ENCODE measurements at places on chromosomes 1 and 21. TPM values are rescaled to one million over a fixed set of nuclear protein-coding genes. Genes with fewer than 3 reads are reported as not detected.

- H3K27ac ChIP-seq: no peak overlapping the region
- no peak overlapping the region for H3K4me3 ChIP-seq
- no peaks in the 10 kb centered on the region for H3K36me3 ChIP-seq
- H3K27me3 ChIP-seq: no peaks in the 10 kb centered on the region
- peaks cover 28% of the 10 kb centered on the region for H3K4me1 ChIP-seq
Observed at GRCh38 chr1:224851210-224851847, 78.1 kb upstream of the DNAH14 start.

GRCh38 chr1:205226868-205227583, 720 bp upstream of the TMCC2 start:
- H3K36me3 ChIP-seq: no peaks in the 10 kb centered on the region
- no peak for DNase-seq
- peak overlapping the region; percentile 45 for H3K4me3 ChIP-seq
- 0 out of 2 replicates have a peak overlapping the region, but pooled peaks have one; percentile 9 for H3K27ac ChIP-seq
- H3K4me1 ChIP-seq: peaks cover 30% of the 10 kb centered on the region

DNA sequence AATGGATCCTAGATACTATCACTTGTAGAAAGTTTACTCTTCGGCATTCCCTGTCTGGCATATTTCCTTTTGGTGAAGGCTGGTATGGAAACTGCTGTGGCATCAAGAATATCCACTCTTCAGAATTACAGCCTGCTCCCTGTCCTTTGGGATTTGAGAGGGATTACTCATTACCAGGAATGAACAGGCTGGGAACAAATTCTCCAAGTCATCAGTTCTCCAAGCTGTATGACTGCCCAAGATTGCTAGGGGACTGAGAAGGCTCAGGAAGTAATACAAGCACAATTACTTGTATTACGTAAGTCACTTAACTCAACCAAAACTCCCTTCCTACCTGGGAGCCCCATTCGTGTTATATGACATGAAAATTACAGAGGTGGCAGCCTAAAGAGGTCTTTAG, 49.6 kb downstream of the CD58 start:
- H3K4me3 ChIP-seq: no peak overlapping the region
- peaks cover 16% of the 10 kb centered on the region for H3K4me1 ChIP-seq
- peak overlapping the region; percentile 19 for H3K27ac ChIP-seq
- no peak for DNase-seq

- DNase-seq: no peak
- H3K4me3 ChIP-seq: no peak overlapping the region
- H3K36me3 ChIP-seq: no peaks in the 10 kb centered on the region
- peaks cover 34% of the 10 kb centered on the region for H3K4me1 ChIP-seq
Observed at GRCh38 chr1:89608319-89608983, 24.5 kb upstream of the LRRC8C start.

GRCh38 chr1:236997361-236997760, 6.9 kb downstream of the MT1HL1 start:
- no peak overlapping the region for H3K4me3 ChIP-seq
- no peaks in the 10 kb centered on the region for H3K36me3 ChIP-seq
- DNase-seq: no peak
- H3K27ac ChIP-seq: no peak overlapping the region
- H3K27me3 ChIP-seq: no peaks in the 10 kb centered on the region

GRCh38 chr1:161214369-161214768, 726 bp upstream of the FCER1G start:
- H3K4me3 ChIP-seq: no peak overlapping the region
- H3K27me3 ChIP-seq: no peaks in the 10 kb centered on the region
- H3K36me3 ChIP-seq: peaks cover 53% of the 10 kb centered on the region
- no peak overlapping the region for H3K27ac ChIP-seq

GRCh38 chr1:109807402-109807801, 43.7 kb upstream of the EPS8L3 start:
- no peak overlapping the region for H3K4me3 ChIP-seq
- peaks cover 35% of the 10 kb centered on the region for H3K4me1 ChIP-seq
- no peak overlapping the region for H3K27ac ChIP-seq
- no peaks in the 10 kb centered on the region for H3K36me3 ChIP-seq
- no peaks in the 10 kb centered on the region for H3K27me3 ChIP-seq
- no peak for DNase-seq

DNA sequence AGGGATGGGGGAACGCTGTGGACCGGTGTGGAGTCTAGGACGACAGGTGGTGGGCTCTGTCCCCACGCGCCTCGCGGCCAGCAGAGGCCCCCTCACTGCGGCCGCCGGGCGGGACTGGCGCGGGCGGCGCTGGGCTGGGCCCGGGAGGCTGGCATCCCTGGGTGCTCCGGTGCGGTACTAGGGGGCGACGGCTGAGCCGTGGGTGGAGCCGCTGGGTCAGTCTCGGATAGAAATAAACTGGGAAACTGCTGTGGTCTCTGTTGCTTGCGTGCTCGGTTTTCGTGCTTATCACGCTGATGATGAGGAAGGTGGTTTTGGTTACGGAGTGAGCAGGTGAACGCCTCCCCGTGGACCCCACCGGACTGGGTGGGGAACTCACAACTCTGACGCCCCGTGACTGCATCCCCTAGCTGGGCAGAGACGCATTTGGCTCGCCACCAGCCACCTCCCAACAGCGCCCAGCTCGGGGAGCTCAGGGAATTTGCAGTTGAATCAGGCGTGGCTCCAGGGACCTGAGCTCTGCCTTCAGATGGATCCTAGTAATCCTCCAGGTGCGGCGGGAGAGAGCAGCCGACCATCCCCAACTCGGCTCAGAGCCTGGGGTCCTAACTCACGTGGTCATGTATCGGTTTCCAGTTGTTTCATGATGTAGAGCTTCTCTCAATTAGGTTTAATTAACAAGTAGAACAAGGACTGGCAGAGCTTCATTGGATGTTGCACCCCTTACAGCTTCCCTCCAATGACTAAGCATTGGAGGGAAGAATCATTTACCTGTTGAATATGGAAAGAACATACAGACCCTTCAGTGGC, 32.1 kb downstream of the HSD17B7 start:
- no peak overlapping the region for H3K27ac ChIP-seq
- H3K4me1 ChIP-seq: peaks cover 14% of the 10 kb centered on the region
- H3K27me3 ChIP-seq: no peaks in the 10 kb centered on the region
- H3K36me3 ChIP-seq: no peaks in the 10 kb centered on the region

DNA sequence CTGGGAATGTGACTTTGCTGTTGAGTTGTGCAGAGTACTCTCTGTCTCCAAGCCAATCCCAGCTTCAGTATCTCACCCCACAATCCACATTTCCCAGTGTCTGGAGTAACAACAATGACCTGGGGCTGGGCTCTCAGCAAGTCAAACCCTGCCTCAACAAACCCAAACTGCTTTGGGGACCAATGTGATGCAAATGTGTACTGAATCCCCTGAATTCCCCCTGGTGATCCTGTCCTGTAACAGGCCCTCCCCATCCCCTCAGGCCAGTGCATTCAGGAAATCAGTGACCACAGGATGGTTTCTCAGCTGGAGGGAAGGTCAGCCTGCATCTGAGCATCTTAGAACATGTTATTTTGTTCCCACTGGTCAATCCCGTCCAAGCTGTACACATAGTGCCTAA, 36.7 kb upstream of the HAO2 start:
- no peak overlapping the region for H3K27ac ChIP-seq
- no peak for DNase-seq
- no peaks in the 10 kb centered on the region for H3K27me3 ChIP-seq
- no peaks in the 10 kb centered on the region for H3K36me3 ChIP-seq

DNA sequence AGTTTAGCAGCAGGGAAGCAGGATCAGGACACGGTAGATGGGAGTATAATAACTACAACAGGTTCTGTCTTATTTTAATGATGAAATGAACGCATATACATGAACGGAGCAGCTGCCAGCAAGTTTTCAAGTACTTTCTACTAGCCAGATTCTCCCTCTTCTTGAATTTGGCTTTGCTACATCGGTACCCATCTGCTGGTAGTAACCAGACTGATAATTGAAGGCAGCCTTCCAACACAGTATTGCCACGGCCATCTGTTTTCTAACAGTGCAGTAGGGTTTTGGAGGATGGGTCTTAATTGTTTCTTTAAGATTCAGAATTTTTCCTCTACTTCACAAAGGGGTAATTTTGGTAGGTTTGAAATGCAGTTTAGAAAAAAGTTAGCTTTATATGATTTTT, 33.4 kb downstream of the CENPF start:
- no peak for DNase-seq
- no peak overlapping the region for H3K4me3 ChIP-seq
- H3K4me1 ChIP-seq: peaks cover 15% of the 10 kb centered on the region
- H3K36me3 ChIP-seq: peaks cover 98% of the 10 kb centered on the region
- H3K27ac ChIP-seq: no peak overlapping the region
- H3K27me3 ChIP-seq: no peaks in the 10 kb centered on the region

DNA sequence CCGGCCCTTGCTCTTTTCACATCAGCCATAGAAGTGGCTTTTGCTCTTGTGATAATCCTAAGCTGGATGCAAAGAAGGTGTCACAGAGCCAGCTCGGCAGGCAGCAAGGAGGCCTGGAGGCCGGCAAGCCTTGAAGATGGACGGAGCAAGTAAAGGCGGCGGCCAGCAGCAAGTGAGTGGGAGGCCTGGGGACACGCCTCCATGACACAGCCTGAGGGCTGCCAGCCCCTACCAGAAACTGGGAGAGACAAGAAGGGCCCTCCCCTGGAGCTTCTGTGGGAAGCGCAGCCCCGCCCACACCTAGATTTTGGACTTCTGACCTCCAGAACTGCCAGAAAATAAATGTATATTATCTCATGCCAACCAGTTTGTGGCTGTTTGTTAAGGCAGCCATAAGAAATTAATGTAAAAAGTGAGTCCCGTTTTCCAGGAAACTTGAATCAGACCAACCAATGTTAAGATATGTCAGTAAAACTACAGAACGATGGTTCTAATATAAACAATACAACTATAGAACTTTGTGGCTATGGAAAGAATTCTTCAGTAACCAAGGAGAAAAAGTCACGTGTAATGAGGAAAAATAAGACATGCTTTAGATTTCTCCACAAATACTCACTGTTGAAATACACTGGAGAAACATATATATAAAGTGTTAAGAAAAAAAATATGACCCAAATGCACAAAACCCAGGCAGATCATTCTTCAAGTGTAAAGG, 49.9 kb downstream of the BACE2 start:
- H3K4me3 ChIP-seq: no peak overlapping the region
- H3K27me3 ChIP-seq: no peaks in the 10 kb centered on the region
- DNase-seq: no peak
- H3K36me3 ChIP-seq: no peaks in the 10 kb centered on the region

- H3K4me3 ChIP-seq: no peak overlapping the region
- peaks cover 23% of the 10 kb centered on the region for H3K4me1 ChIP-seq
- H3K27me3 ChIP-seq: no peaks in the 10 kb centered on the region
Observed at GRCh38 chr1:87950369-87950768, 621.7 kb downstream of the LMO4 start.

GRCh38 chr1:36968730-36969129, 65.6 kb downstream of the GRIK3 start:
- H3K27me3 ChIP-seq: no peaks in the 10 kb centered on the region
- DNase-seq: no peak
- H3K27ac ChIP-seq: no peak overlapping the region
- no peaks in the 10 kb centered on the region for H3K36me3 ChIP-seq

GRCh38 chr1:22225858-22226589, 83.1 kb upstream of the WNT4 start:
- no peak overlapping the region for H3K4me3 ChIP-seq
- no peaks in the 10 kb centered on the region for H3K36me3 ChIP-seq
- H3K27me3 ChIP-seq: peaks cover 5% of the 10 kb centered on the region
- no peak overlapping the region for H3K27ac ChIP-seq
- DNase-seq: no peak
- peaks cover 9% of the 10 kb centered on the region for H3K4me1 ChIP-seq

SPRR1A gene
- total RNA-seq: not detected

GBP4 gene
- 0.56 TPM for total RNA-seq

NUAK2 gene
- total RNA-seq: 5.8 TPM

GJA4 gene
- total RNA-seq: not detected

DNASE2B gene
- total RNA-seq: not detected

RPE65 gene
- not detected for total RNA-seq

ARF1 gene
- total RNA-seq: 212 TPM

ABCB10 gene
- 30.0 TPM for total RNA-seq
